Upper lobe of left lung (tissue), 6 donors: ENCODE measurements at places on chromosomes 5 and 9. TPM values are rescaled to one million over a fixed set of nuclear protein-coding genes. Genes with fewer than 3 reads are reported as not detected.

The NTNG2 gene
- total RNA-seq, result 2.9 TPM

The CLIC3 gene
- total RNA-seq, result 79.9 TPM

The GPR151 gene
- total RNA-seq, result not detected

The MACROH2A1 gene
- 459 TPM for total RNA-seq

The ORM2 gene
- not detected for total RNA-seq

The INSL4 gene
- total RNA-seq, result not detected

The CDH6 gene
- 3.6 TPM for total RNA-seq

The CATSPER3 gene
- not detected for total RNA-seq

The HSPB3 gene
- total RNA-seq, result not detected

The NEUROG1 gene
- not detected for total RNA-seq

The ANXA1 gene
- total RNA-seq, result 275 TPM

The PPP1R26 gene
- 29.5 TPM for total RNA-seq

The FABP6 gene
- total RNA-seq, result 12.2 TPM

The PTGES gene
- total RNA-seq, result 4.2 TPM

The TSLP gene
- 0.30 TPM for total RNA-seq

The TNFSF15 gene
- total RNA-seq, result 7.5 TPM
